ENCODE measurements at places on chromosomes 7 and 10.

DNA sequence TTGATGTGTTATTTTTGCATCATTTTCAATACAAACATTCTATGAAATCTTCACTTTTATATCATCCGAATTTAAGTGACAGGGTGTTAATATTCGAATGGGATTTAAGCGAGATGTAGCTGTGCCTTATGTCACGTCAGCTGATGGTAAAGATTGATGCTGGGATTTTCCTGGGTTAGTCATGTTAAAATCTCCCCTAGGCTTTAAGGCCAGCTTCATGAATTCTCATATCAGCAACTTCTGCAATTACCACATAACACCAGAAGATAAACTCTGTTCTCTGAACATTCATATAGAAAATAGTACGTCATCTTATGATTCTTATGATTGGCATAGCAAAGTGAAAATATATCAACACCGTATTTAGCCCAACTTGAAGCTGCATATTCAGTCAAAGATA is 669.2 kb downstream of the PCDH15 start:
- no peak for DNase-seq

DNA sequence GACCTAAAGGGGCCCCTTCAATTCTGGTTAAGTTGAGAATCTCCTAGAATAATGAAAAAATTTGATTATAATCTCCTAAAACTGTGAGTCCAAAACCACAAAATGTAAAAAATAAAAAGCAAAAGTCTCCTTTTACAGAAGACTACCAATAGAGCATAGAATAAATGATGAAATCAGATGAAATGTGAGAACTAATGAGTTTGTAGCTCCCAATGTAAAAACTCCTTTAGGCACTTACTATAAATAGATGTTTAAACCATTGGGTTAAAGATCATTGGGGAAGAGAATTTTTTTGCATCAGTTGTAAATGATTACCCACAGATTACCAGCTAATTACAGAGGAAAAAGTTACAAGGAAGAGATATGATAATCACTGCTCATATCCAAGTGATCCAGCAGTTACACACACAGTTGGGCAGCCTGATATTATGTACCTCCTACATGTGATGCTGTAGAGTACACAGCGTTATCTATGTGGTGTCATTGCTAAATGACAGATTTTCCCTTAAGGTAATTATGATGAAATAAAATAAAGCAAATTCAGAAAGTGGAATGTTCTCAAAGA is 282.7 kb upstream of the SEMA3D start:
- DNase-seq = no peak

- DNase-seq = no peak
Observed at GRCh38 chr7:76206633-76207032, 4.9 kb downstream of the SRRM3 start.

- DNase-seq = no peak
Observed at GRCh38 chr10:33032654-33033151, 74.7 kb upstream of the ITGB1 start.

DNA sequence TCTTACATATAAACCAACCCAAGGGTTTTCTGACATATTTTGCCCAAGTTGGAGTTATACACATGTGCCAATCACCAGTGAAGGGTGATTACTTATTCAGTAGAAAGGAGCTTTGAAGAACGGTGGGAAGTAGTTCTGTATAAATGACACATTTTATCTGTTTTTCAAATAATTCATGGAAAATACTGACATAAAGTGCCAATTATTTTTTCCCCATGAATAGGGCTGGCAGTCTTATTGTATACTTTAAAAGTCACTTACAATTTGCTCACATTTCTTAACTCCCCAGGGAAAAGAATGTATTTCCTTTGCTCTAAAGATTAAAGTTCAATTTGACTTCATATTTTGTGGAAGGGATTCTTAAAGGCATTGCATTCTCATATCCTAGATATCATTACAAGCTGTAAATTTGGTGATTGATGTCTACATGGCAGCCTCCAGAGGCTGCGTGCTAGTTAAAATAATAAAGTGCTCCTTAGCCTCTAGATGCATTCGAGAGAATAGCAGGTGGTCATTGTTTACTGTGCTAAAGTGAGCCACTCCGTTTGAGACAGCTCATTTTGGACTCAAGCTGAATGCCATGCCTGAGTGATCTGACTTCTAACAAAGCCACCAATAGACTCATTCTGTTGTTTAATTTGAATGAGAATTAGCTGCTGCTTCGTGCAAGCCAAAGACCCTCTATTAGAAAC is 148.8 kb upstream of the NRP1 start:
- DNase-seq = no peak

- DNase-seq = no peak
Observed at GRCh38 chr10:88810196-88810961, 7.8 kb downstream of the LIPM start.

DNA sequence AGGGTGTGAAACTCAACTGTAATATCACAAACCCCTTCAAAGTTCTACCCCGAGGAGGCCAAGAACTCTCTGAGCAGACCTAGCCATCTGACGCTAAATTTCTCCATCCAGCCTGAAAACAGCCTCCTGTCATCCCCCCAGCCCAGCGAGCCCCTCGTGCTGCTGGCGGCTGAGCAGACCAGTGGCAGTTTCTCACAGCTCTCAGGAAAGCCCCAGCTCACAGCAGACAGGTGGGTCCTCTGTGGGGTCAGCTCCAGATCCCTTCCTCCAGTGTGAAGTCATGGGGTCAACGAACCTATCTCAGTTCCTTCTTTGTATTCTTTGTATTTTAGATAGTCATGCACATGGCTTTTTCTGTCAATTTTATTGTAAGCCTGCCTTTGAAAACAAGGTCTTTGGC is 7.8 kb downstream of the GARIN1A start:
- no peak for DNase-seq

DNA sequence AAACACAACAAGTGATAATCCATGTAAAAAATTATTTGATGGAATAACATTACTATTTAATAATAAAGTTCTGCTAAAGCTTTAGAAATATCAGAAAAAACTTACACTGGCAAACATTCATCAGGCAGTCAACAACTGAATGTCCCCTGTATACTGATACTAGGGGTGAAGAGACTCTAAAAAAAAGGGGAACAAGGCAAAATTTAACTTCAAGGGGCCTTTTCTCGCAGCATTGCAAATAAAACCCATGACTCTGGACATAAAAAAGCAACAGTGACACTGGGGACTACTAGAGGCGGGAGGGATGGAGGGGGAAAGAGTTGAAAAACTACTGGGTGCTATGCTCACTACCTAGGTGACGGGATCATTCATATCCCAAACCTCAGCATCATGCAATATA is 5.8 kb upstream of the IFRD1 start:
- DNase-seq = no peak

DNA sequence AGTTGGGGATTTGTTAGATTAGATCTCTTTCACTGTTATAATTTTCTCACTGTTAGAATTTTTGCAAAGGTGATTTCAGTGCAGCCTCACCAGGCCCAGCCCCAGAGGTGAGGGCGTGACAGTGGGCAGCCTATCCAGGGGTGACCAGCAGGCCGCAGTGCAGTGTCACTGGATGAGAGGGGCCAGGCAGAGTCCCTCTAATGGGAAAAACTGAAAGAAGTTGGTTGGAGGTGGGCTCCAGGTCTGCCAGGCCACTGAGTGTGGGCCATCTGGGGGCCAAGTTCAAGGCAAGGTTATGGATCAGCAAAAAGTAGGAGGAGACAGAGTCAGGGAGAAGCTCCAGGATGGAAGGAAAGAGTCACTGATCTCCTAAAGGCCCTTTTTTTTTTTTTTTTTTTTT is 90.5 kb upstream of the SDK1 start:
- no peak for DNase-seq

- no peak for DNase-seq
Observed at GRCh38 chr10:6695519-6695918, 115.4 kb upstream of the PRKCQ start.

GRCh38 chr7:38217672-38218071 is 39.6 kb downstream of the STARD3NL start:
- no peak for DNase-seq

DNA sequence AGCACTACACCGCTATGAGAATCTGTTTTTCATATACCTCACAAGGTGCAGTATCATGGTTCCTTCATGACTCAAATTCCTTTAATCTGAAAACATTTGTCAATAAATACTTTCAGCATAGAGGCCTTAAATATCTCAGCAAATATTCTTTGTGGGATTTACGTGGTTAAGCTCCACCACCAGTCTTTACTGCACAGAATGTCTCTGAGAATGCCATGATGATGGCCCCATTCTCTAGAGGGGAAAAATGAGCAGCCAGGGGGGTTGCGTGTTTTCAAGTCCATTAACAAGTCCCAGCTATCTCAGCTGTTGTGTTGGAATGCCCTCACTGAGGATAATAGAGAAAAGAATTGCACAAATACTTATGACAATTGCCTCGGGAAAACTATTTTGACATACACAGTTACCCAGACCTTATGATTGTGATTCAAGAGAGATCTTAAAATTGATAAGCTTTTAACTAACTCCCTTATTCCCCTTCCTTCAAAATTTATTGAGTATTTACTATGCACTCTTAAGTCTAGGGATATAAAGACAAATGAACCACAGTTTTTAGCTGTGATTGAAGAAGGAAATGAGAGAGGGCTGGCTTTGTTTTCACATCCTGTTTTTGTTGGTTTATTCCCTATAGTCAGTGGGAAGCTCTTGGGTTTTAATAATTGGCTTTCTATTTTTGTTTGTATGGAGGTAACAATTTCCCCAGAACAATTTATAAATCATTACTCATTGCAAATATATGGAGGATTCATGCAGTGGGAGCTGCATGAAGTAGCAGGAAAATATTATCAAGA is 176.5 kb upstream of the VWC2 start:
- DNase-seq = no peak

- DNase-seq = no peak
Observed at GRCh38 chr10:43204943-43205671, 61.8 kb downstream of the RASGEF1A start.

DNA sequence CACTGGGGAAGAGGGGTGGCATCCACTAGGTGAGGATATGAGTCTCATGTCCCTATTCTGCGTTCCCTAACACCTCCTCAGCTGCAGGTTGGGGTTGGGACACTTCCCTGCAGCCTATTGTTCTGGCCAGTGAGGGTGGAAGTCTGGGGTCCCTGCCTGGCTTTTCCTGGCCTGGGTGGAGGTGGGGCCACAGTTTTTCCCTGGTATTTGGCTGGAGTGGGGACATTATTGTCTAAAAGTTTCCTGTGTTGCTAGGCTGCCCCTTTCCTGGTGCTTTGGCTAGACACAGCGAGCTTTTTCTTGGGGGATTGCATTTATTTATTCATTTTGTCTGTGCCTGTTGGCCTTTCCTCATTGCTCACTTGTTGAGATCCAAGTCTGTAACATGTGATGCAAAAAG is 559.5 kb upstream of the IGFBP3 start:
- DNase-seq = no peak

GRCh38 chr10:51020200-51020599 is 54.1 kb upstream of the PRKG1 start:
- no peak for DNase-seq

DNA sequence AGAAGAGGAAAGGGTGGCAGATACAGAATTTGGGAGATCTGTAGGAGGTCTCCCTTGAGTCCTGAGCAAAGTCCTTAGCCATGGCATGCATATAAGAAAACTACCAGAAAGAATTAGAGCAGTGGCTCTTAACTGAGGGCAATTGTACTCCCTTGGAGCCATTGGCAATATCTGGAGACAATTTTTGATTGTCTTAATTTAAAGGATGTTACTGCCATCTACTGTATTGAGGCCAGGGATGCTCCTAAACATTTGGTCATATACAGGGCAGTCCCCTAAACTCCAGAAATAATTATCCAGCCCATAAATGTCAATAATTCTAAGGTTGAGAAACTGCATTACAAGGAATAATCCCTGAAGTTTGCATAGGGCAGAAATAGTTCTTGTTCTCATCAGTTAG is 136.4 kb upstream of the ODAD2 start:
- DNase-seq = no peak

- DNase-seq = no peak
Observed at GRCh38 chr7:22397981-22398380, 41.0 kb upstream of the RAPGEF5 start.

- no peak for DNase-seq
Observed at GRCh38 chr7:124532166-124532565, 233.4 kb downstream of the GPR37 start.

DNA sequence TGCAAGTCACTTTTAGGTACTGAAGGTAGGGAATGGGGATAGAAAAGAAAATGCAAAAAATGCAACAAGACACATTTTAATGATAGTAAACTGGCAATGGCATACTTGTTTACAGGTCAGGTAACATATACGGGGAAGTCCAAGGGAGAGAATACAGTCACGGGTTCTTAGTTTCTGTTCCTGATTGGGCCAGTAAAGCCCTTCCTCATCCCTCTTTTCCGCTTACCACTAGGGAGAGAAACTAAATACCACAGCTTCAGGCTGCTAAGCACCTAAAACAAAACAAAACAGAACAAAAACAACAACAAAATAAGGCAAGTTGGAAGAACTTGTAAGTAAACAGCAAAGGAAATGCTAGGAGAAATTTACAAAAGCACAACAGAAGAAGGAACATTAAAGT is 65.2 kb upstream of the OGDHL start:
- DNase-seq = no peak

- no peak for DNase-seq
Observed at GRCh38 chr10:42988517-42989395, 88.1 kb upstream of the RET start.

DNA sequence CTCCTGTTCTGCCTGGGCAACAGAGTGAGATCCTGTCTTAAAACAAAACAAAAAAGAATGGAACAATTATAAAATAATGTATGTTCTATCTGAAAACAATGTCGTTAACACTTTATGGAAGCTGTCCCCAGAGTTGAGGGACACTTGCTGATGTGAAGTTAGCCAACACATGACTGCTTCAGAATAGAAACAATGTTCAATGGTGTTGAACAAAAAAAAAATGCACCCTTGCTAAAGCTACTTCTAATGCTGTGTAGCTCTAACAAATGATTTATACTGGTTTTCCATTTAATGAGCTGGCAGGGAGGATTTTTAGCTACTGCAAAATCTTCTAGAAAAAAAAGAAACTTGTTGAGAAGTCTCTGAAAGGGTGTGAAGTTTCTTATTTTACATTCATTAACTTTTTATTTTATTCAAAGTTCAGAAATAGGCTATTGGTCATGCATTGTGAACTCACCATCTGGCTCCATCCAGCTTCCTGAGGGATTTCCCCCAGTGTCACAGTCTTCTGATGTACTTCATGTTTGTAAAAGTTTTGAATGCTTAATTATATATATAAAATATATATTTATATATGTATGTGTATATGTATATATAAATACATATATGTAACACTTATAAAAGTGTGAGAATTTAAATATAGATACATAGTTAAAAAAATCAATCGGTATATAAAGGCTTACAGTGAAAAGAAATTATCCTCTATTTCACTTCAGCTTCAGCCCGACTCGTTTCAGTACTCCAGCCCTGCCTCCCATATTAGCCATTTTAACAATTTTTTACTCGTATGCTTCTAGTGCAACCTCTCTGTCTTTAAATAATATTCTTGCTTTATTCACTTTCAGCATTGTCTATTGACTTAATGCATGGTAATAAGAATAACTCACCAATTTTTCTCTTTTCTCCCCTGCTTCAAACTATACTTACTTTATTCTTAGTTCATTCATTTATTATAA is 35.0 kb downstream of the HDAC9 start:
- DNase-seq = no peak
